Stimulated activated CD8-positive, alpha-beta memory T cell treated with anti-CD3 and anti-CD28 coated beads, Interleukin-7, amount 100 ng/mL, for 24 hours (primary cell): ENCODE measurements at places on chromosomes 16 and 17.

- no peak for DNase-seq
Measured at GRCh38 chr16:88192601-88193000, 190.2 kb upstream of the ZNF469 start.

DNA sequence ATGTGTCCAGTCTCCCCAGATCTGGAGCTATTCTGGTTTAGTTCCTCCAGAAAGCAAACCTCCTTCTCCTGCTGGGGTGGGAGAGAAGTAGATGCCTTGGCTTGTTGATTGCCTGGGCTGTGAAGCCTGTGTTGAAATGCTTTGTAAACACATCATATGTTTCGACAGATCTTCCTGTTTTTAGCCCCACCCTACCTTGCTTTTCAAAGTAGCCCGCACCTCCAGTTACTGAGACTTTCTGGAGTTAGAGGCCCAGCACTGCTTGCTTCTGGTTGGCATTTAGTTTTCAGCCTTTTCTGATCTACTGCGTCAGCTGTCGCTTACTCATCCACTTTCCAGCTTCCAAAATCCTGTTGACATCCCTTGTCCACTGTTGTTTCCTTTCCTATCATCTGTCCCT is 17.9 kb upstream of the NDEL1 start:
- no peak for DNase-seq

DNA sequence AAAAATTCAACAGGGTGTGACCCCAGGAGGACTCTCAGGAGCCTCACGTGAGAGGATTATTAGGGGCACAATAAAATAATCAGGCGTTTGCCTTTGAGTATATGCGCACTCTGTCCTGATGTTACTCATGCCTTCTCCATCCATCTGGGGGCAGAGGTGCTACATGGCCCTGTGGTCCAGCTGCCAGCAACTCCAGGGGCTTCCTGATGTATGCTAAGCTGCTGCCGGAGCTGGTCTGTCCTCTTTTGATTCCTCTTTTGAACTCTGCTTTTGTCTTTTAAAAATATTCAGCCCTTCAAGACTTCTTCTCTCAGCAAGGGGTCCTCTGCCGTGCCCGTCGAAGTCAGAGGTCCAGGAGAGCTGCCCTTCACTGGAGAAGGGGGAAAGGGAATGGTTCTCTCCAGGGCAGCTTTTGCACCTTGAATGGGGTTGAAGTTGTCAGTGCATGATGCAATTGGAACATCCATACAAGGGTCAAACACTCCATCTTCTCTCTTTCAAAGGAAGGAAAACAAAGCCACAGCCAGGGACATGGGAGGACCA is 431.4 kb downstream of the SHISA9 start:
- no peak for DNase-seq

- DNase-seq, result no peak
Measured at GRCh38 chr16:46839986-46840443, 9.0 kb upstream of the C16orf87 start.

GRCh38 chr17:77610972-77611521 is 347.5 kb upstream of the TNRC6C start:
- DNase-seq, result no peak
